ENCODE measurements at places on chromosomes 3 and 15.

- no peak for DNase-seq
Measured at GRCh38 chr3:113676261-113676660, 20.2 kb downstream of the USF3 start.

DNA sequence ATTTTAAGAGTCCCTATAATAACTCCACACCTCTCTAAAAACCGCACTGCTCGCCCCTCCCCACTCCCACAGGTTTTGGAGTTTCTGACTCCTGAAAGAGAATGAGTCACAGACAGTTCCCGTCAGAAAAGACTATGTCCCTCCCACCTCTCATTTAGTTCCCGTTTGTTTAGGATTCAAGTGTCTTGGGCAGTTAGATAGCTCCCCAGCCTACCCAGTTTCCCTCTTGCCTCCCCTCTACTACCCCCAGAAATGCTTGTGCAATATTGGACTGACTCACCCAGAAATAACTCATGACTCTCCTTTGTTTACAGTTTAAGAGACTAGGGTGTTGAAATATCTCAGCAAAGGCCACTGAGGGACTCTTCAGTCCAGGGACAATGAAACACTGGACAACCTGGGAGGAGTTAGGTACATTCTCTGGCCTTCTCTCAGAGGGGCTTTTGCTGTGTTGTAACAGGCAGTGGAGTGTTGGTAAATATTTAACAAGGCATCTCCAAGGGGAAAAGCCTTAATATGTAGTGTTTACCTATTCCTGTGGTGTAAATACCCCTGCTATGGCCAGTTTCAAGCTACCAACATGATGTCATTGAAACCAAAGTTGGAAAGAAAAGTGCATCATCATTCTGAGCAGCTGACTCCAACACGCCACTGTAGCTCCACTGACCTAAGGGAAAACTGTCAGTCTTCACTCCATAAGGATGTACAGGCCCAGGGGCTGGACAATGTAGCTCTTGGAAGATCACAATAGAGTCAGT, 96.1 kb upstream of the CHD2 start:
- DNase-seq = peak; percentile 100

GRCh38 chr15:39502082-39502447, 78.8 kb upstream of the THBS1 start:
- no peak for DNase-seq

- DNase-seq = no peak
Measured at GRCh38 chr3:125054449-125055329, 1.1 kb downstream of the HEG1 start.

- no peak for DNase-seq
Measured at GRCh38 chr3:192373586-192373985, 353.8 kb downstream of the FGF12 start.

DNA sequence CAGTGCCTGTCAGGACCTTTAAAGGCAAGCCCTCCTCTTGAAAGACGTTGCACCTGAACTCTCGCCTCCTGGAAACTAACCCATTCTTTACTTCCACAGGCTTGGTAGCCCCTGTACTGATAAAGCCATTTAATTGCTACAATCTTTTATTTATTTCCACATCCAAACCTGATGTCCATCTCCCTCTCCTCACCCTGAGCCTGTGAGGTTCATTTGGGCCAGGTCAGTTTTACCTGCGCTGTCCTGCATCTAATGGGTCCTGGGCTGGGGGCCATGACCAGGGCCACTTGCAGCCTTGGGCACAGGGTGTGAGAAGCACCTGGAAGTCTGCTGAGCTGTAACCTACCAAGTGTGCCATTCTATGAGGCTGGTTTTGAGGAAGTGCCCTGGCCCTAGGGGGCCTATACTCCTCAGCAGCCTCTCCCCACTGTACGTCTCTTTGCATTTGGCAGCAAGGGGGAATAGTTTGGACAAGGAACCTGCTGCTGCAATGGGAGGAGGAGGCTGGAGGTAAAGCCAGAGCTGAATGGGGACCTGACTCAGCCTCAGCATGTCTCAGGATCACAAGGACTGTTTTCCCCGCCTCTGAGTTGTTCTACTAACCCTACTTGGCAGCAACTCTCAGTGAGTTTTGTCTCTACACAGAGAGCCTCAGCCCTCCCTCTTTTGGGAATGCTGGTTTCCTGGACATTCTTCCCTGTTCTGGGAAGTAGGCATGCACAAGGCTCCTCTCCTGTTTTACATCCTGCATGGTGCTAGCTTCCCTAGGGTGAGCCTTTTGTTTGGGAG, 53.8 kb downstream of the WDR76 start:
- DNase-seq = no peak

DNA sequence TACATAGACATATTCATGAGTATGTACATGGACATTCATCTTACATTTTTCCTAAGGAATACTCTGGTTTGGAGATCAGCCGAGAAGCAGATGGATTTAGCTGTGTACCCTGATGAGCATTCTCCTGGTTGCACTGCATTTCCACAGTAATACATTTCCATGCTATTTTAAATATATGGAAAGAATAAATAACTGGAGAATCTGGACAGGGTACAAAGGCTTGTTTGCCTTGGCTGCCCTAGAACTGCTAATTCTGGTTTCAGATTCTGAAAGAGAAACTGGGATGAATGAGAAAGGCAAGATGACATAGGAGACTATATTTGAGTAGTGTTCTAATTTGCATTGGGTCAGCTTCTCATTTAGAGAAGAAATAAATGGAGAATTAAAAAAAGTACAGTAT, 190.8 kb upstream of the FAM3D start:
- no peak for DNase-seq

Measured in HL-60 (cell line).